T-helper 2 cell treated with Interferon-gamma antibody and Interleukin-4, amounts not matched to agents 100 ng/mL and 5 ng/mL, for 36 hours (primary cell): ENCODE measurements at places on chromosomes 11 and 22. TPM values are rescaled to one million over a fixed set of nuclear protein-coding genes. Genes with fewer than 3 reads are reported as not detected.

NPAS4 gene
- 0.27 and 0.61 TPM in 2 replicates for total RNA-seq

PDE2A gene
- 0.41 and 0.52 TPM in 2 replicates for total RNA-seq

NRGN gene
- total RNA-seq = 5.7 and 5.8 TPM in 2 replicates

PNPLA3 gene
- 0.25 and 0.36 TPM in 2 replicates for total RNA-seq

CDKN1C gene
- total RNA-seq = 0.39 and 0.52 TPM in 2 replicates

SLC17A6 gene
- total RNA-seq = not detected in 2 replicates
